Femur (tissue), 1 donor: ENCODE measurements at places on chromosomes 5 and 9.

- peak; percentile 24 for DNase-seq
Measured at GRCh38 chr9:115158661-115159481, 40.9 kb upstream of the TNC start.

DNA sequence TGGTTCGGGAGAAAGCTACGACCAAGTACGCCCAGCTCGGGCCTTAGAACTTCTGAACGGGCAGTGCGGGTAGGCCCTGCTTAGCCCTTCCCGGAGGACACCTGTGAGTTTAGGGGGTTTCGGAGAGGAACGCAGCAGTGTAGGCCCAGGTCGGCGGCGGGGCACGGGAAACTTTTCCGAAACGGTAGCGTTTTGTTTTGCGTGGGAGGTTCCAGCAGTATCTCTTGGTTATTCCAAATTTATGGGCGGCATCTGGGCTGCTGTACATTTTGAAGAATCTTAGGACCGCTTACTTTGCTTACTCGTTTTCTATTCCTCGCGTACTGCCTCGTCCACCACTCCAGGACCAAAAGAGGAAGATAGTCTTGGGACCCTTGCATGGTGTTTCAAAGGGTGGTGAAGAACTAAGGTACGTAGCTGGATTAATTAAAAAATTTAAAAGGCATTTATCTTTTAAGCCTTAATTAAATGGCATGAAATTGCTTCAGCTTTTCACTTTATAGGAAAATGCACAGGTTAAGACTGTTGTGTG, 492 bp downstream of the TENT2 start:
- no peak for DNase-seq

- DNase-seq, result no peak
Measured at GRCh38 chr9:120490888-120491595, 88.9 kb downstream of the CDK5RAP2 start.

DNA sequence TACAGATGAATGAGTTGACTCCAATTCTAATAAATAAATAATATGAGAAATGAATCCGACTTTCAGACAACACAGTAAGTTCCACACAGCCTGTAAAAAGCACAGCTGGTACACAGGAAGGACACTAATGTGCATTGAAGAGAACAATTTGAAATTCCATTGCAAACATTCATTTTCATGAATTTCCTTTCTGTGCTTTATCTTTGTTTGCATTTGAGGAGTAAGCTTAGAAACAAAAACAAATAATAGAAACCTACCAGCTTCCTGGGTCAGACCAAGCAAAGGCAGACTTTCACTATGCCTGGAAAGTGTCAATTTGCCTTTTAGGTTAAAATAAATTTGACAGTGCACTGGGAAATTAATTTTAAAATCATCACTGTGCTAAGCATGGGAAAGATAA, 143.8 kb upstream of the VLDLR start:
- no peak for DNase-seq

- DNase-seq, result no peak
Measured at GRCh38 chr9:31210978-31211570, 1173.4 kb upstream of the ACO1 start.
